ENCODE measurements at places on chromosomes 12 and 14. TPM values are rescaled to one million over a fixed set of nuclear protein-coding genes. Genes with fewer than 3 reads are reported as not detected.

- no peak for DNase-seq
These were observed 101.8 kb upstream of the DIO3 start for GRCh38 chr14:101459551-101459900.

DNA sequence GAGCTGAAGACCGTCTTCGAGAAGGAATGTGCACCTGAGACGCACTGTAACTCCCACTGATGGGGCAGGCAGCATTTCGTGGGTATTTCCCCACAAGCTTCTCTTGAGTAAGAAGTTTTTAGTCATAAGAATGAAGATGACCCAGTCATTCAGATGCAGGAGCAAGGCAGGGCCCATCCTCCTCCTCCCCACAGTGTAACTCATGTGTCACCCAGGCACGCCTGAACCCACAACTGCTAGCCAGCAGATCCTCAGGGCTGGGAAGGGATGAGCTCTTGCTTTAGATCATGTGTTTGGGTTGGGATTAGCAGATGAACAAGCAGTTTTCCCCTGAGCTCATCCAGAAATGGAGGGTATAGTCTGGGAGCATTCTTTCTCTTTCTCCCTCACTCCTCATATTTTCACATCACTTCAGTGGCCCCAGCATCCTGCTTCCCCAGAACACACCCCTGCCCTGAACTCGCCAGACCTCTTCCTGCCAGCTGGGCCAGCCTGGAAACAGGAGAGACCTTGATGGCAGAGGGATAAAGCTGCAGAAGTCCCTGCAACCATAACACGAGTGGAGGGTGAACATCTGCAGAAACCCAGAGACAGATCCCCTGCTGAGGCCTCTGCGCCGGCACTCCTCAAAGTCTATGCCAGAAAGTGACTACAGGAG lies 73.3 kb downstream of the B4GALNT3 start:
- DNase-seq = no peak

- no peak for DNase-seq
These were observed 50.7 kb downstream of the ELK3 start for GRCh38 chr12:96244826-96245225.

GRCh38 chr12:103944964-103945363 lies 14.8 kb downstream of the HSP90B1 start:
- DNase-seq = no peak

GRCh38 chr14:76884853-76885276 lies 58.7 kb downstream of the LRRC74A start:
- DNase-seq = no peak

- DNase-seq = no peak
These were observed 11.2 kb downstream of the ADSS1 start for GRCh38 chr14:104734991-104735779.

GRCh38 chr12:57881475-57881874 lies 34.9 kb upstream of the CTDSP2 start:
- no peak for DNase-seq

GRCh38 chr12:30361145-30361544 lies 334.5 kb downstream of the IPO8 start:
- no peak for DNase-seq

- DNase-seq = no peak
These were observed 166.1 kb downstream of the PAWR start for GRCh38 chr12:79524507-79525148.

- no peak for DNase-seq
These were observed 1312.7 kb upstream of the USP15 start for GRCh38 chr12:60947533-60947932.

DNA sequence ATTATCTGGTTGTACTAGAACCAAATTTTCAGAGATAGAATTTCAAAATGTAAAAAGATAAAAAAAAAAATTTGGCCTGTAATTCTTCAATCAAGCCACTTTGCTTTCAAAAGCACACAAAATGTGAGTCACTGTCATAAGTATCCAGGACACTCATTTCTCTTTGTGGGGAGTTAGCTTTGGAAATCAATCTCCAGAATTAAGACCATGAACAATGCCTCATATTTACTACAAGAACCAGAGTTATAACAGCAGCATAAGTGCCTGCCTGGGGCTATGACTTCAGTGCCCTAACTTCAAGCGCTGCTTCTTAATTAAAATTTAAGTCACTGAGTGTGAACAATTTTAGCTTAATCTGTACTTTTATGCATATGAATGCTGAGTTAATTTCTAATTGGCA lies 162.1 kb downstream of the C12orf42 start:
- DNase-seq = no peak

- DNase-seq = no peak
These were observed 1.1 kb downstream of the SERPINA10 start for GRCh38 chr14:94291906-94292525.

DNA sequence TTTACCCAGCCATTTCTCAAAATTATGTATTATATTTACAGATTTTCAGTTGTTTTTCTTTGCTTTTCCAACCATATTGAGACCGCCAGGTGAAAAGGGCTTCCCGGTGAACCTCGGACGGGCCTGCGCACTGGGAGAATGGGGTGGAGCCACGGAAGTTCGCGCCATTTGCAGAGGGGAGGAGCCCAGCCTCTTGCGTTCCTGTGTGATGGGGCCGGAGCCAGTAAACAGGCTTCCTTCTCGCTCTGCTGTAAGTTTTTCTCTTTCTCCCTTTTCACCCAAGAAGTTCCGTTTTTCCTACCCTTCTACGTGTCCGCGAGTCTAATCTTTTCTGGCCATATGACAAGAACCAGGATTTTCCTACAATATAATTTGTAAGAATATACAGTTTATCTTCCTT lies 1108.8 kb upstream of the SEL1L start:
- no peak for DNase-seq

DNA sequence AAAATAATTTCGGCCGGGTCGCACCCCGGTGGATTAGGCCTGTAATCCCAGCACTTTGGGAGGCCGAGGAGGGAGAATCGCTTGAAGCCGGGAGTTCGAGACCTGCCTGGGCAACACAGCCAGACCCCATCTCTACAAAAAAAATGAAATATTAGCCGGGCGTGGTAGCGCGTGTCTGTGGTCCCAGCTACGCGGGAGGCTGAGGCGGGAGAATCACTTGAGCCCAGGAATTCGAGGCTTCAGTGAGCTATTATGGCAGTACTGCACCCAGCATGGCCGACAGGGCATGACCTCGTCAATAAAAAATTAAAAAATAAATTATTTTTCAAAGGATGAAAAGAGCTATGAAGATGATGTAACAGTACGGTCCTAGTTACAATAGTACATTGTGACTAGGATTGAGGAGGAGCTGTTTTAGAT lies 523 bp downstream of the GTF2H3 start:
- no peak for DNase-seq

- no peak for DNase-seq
These were observed 433.8 kb upstream of the DCN start for GRCh38 chr12:91616416-91616815.

DNA sequence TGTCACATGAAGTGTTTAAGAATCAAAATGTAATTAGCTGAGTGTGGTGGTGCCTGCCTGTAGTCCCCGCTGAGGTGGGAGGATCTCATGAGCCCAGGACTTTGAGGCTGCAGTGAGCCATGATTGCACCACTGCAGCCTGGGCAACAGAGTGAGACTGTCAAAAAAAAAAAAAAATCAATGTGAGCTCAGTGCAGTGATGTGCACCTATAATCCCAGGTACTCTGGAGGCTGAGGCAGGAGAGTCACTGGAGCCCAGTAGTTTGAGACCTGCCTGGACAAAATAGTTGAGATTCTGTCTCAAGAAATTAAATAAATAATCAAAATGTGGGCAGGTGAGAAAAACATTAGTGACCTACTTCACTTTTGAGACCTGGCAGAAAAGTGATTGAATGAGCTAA lies 140.0 kb downstream of the MON2 start:
- DNase-seq = no peak

DNA sequence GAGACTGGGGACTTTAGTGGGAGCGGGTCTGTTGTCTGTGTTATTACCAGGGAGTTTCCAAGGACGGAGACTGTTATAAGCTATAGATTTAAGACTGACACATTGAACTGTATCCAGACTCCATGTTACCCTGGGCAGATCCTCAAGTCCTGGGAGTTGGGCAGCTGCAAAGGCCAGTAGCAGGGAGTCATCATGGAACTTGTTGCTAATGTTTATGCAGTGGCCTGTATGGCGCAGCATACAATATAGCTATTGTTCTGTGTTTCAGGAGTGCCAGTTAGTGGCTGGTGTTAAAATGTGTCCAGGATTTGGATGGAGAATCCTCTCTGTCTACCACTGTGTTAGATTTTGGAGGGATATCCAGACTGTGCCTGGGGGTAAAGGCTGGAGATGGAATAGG lies 31.7 kb downstream of the SMOC1 start:
- DNase-seq = no peak

DNA sequence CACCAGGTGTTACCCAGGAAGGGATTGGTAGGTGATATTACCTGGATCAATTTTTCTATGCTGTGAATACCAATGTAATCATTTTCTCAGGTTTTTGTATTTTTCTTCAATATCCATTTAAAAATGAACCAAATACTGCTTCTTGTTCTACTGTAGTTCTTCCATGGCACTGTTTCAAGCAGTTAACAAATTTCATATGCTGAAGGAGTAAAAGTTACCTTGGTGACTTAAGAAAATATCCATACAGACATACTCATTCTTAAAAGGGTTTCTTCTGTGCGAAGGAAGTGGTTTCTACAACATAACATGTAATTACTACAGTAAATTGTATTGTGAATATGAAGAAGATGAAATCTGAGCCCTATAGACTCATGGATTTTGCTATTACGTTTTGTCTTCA lies 222.5 kb downstream of the TMEM117 start:
- no peak for DNase-seq

- DNase-seq = peak; percentile 91
These were observed at the start of gene PLEKHH1 for GRCh38 chr14:67532998-67533753. PLEKHH1 (plus strand) TSS chr14:67533290; CDS start chr14:67541868, 8,578 bp downstream.

- peak; percentile 80 for DNase-seq
These were observed 25.1 kb downstream of the MEG3 start for GRCh38 chr14:100850841-100851585.

DNA sequence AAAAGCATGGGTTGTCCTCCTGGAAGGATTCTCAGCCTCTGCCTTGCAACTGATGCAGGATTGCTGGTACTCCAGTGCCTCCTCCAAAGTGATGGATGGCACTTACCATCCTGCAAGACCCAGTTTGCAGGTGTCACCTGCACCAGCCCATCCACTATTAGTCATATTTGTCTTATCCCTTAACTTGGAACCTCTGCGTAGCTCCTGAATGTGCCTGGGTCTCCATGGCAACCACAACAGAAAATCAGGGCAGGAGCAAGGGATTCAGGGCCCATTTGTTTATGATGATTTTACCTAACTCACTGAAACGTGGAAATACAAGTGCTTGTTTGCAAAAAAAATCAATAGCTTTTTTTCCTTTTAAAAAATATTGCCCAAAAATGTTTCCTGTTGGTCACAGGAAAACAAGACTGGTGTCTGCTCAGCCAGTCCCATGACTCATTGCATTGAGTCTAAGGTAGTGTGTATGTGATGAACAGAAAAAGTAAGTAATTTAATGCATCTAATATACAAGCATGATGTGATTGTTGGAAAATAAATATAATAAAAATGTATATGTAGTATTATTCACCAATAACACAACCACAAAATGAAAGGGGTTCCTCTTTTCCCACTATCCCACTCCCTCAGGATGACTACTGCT lies 1196.3 kb upstream of the TMEM132C start:
- DNase-seq = no peak

DNA sequence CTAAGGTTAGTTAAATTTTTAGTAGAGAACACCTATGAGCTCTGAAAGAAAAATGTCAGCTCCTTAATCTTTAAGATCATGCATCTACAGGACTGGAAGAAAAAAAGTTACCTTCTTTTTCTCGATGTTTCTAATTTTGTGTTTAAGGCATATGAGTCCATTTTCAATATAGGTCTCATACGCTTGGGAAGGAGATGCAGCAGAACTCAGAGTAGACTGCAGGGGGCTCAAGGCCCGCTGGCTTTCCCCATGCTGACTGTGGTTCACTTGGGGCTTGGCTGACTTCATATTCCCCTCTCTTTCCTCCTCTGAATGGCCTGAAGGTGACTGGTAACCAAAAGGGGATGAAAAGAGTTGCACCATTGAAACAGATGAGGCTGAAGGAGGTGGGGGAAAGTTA lies 1.5 kb downstream of the CAPRIN2 start:
- DNase-seq = no peak

GRCh38 chr12:114982760-114983159 lies 298.8 kb upstream of the TBX3 start:
- DNase-seq = no peak

DNA sequence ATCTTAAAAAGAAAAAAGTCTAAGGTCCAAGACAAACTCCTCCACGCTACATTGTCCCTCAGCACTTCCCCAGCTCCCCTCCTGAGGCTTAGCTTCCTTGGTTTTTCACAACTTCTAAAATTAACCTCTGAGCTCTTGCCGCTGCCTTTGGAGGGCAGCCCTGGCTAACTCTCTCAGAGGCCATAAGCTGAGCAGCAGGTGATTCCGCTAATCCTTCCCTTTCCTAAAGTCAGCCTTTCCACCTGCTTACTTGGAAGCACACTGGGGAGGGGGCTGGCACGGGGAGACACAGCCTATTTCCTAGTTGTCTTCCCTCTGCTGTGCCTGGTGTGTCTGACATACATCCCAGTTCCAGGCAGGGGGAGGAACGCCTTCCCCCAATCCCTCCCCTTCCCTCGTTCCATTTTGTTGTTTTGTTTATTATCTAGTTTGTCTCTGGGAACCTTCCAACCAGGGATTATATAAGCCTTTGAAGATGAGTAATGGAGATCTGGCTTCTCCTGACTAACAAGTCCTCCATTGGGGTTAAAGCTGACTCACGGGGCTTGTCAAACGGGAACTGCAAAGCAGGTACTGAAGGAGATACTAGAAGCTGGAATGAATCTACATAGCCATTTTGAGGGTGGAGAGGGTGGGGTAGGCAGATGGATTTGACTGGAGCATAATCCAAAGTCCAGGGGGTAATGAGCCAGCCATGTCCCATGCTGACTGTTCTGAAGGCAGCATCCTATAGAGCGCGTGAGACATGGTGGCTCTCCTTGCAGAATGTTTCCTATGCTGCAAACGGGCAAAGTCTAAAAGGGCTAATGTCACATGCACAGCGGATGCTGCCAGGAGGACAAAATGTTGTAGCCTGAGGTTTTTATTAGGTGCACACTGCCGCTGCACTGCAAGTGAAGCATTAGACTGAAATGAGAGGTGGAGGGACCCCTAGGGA lies 230.8 kb downstream of the FOXN3 start:
- DNase-seq = no peak

DNA sequence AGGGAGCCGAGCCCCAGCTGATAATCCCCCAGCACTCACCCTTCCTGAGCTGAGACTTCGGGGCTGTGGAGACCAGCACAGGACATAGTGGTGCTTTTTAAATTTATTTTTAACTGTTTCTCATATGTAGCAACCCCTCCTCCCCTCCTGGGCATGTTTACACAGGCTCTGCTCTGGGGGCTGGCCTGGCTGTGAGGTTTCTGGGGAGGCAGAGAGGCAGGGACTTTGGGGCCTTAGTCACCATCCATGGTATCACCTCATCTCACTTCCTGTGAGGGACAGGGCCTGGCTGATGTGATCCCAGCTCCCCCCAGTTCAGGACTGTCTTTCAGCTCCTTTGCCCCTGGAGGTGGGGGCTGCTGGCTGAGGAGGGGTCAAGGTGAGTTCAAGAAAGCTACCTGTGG lies 20.4 kb downstream of the VASH1 start:
- peak; percentile 51 for DNase-seq

PCED1B gene
- total RNA-seq = 11.0 TPM

TRAFD1 gene
- total RNA-seq = 21.2 TPM

C12orf50 gene
- total RNA-seq = 0.48 TPM

MUCL1 gene
- not detected for total RNA-seq

B4GALNT3 gene
- total RNA-seq = 17.4 TPM

FOXG1 gene
- not detected for total RNA-seq

GLS2 gene
- total RNA-seq = 0.58 TPM

C12orf54 gene
- total RNA-seq = not detected

ACRBP gene
- total RNA-seq = 5.2 TPM

AICDA gene
- total RNA-seq = not detected

CHMP4A gene
- total RNA-seq = 38.3 TPM

CIROP gene
- not detected for total RNA-seq

SLC17A8 gene
- total RNA-seq = not detected

All from aorta (tissue), 5 donors.